Activated CD4-positive, alpha-beta T cell treated with anti-CD3 and anti-CD28 coated beads for 4 hours (primary cell): ENCODE measurements at places on chromosomes 7 and 10.

GRCh38 chr10:43093423-43094076 is 16.7 kb downstream of the RET start:
- DNase-seq: no peak

DNA sequence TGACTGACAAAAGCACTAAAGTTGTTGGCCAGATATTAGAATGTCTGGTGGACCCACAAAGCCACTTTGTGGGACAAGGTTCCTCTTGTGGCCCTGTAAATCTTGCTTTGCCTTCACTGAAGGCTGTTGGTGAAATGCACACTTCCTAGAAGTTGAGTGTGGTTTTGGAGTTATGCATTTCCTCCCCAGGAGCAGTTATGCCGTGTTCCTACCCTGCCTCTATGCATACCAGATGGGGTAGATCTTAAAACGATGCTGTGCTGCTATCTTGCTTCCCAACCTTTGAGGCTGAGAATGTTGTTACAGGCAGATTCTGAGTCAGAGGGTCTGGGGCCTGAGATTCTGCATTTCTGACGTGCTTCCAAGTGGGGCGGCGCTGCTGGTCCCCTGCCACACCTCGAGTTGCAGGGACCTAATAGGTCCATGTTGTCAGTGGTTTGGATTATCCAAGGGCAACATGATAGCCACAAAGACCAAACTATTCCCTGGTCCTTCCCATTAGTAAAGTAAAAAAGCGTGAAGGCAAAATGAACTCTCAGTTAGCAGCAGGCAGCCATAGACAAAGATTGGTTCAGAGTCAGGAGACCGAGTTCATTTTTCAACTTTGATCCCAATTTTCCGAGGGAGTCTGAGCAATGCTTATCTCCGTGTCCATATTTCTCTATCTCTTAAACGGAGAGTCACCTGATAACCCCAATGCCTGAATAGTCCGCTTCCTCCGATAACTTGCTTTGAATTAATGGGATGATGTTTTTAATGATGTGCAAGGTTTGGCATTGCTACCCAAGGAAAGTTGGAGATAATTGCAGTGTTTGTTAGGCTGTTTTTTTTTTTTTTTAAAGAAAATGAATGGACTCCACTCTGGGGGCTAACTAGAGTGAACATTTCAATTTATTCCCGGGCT is 55.8 kb downstream of the CDHR3 start:
- DNase-seq: no peak

DNA sequence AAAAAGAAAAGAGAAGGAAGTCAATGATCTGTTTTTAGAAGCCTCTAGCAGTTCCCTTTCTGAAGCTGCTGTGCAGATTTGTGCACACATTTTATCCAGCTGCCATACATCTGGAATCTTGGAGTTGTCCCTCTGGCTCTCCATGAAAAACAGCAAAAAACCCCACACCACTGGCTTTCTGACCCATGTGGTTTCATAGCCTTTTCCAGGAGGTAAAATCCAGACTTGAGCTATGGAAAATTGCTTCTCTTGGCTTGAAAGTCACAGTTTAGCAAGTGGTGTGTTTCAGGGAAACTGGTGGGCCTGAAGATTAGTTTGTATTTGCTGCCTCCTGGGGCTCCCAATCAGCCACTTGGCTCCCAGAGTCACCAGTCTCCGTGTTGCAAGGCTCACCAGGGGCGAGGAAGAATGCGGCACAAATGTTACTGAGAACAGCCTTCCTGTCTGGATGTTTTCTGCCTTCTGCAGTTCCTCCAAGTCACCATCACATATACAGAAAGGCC is 50.1 kb upstream of the ADRB1 start:
- no peak for DNase-seq

DNA sequence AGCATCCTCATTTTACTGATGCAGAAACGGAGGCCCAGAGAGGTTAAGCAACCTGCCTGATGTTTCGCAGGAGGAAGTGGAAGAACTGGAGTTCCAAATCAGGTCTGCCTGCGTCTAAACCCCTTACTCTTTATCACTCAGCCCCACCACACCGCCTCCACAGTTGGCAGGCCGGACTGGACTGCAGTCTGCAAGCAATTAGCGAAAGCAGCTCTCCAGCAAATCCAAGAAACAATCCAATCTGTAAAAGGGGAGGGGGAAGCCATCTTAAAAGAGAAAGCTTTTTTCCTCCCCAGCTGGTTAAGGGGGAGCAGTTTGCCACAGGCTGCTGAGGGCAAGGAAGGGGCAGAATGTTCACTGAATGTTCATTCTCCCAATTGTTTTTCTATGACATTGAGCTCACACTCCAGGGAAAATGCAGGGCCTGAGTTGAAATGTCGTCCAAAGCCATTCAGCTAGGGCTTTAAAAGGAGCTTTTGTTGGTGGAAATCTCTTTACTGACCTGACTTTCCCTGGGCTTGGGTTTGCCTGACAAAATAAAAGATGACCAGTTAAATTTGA is 350.1 kb downstream of the RNLS start:
- DNase-seq: no peak

DNA sequence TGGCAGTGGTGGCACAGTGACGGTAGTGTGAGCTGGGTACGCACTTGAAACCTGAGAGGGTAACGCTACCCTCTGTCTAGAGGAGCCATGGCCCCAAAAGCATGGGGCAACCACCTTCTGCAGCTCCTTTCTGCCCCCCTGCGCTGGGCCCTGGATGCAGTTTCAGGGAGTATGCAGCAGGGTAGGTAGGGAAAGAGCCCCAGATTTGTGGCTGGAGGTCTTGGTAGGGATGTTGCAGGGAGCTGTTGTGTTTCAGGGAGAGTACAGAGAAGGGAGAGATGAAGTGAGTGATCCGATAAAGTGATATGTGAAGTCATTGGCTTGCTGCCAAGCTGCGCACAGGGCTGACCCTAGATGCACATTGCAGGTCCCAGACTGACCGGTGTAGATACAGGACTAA is 2.7 kb upstream of the PGAM2 start:
- DNase-seq: no peak

GRCh38 chr7:90165724-90166123 is 11.5 kb downstream of the STEAP1 start:
- no peak for DNase-seq

DNA sequence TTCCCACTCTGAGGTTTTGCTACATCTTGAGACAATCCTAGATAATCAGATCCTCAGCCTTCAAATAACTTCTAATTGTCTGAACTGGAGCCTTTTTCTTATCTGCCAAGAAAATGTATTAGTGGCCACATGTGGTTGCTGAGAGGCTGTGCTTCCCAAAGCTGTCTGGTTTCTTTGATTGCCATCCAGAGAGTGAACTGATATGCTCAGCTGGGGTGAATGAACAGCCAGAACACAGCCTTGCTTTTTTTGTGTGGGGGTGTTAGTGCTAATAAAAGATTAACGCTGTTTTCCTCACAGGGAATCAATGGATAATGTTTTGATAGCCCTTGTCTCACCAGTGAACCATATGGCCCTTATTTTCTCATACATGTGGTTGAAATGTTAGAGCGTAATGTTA is 66.9 kb downstream of the BBS9 start:
- DNase-seq: no peak

GRCh38 chr10:122549636-122550035 is 10.9 kb upstream of the DMBT1 start:
- DNase-seq: no peak

- DNase-seq: no peak
Observed at GRCh38 chr7:38525857-38526256, 105.3 kb downstream of the AMPH start.

GRCh38 chr10:33153251-33153967 is 181.1 kb downstream of the NRP1 start:
- DNase-seq: no peak
